ENCODE measurements at places on chromosomes 6 and 20.

- DNase-seq: no peak
Observed at GRCh38 chr20:56636716-56637115, 7.6 kb downstream of the TFAP2C start.

DNA sequence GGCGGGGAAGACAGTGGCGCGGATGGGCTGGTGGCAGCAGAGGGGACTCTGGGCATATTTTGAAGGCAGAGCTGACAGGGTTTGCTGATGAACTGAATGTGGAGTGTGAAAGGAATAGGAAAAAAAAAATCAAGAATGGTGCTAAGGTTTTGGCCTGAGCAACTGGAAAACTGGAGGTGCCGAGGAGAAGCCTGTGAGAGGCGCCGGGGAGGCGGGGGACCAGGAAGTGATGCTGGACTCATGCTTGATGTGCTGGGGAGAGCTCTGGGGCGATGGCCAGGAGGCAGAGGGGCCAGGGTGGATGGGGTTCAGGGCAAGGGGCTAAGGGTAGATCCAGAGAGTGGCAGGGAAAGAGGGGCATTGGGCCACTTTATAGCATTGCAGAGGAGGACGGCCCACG lies 55.8 kb downstream of the SULF2 start:
- no peak for DNase-seq

GRCh38 chr20:37249304-37249703 lies 12.3 kb downstream of the GHRH start:
- no peak for DNase-seq

GRCh38 chr6:53944543-53944942 lies 149.7 kb downstream of the LRRC1 start:
- DNase-seq: no peak

DNA sequence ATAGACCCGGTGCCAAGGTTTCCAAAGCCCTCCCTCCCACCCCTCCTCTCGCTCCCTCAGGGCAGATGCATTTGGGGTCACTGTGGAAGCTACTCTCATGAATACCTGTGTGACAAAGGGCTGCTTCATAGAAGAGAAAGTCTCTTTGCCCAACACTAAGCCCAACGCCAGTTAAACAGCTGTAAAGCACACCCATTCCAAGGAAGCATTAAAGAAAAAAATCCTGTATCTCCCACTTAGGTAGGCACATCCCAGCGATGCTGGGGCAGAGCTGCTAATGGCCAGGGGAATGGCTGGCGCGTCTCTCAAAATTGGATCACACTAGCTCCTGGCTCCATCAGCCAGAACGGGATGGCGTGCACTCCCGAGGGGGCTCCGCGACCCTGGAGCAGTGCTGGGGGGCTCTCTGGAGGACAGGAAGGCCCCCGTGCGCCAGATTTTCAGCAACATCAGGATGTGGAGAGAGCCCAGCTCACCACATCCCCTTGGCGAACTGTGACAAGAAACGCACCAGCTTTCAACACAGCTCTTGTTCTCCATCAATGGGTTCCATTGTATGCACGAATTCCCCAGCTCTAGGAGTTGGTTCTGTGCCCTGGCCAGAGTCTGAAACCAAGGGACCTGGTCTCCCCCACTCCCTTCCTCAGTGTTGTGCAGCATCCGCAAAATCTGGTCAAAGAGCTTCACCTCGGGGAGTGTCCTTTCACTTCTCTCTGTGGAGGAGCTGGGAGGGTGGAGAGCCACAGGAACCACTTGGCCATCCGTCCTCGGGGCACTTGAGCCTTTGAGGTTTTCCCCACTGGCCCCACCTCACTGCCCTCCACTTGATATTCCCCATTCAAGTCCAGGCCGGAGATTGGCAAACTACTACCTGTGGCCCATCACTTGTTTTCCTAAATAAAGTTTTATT lies 74.1 kb downstream of the TFAP2C start:
- DNase-seq: no peak

GRCh38 chr6:118705544-118706491 lies 54.4 kb upstream of the CEP85L start:
- no peak for DNase-seq

DNA sequence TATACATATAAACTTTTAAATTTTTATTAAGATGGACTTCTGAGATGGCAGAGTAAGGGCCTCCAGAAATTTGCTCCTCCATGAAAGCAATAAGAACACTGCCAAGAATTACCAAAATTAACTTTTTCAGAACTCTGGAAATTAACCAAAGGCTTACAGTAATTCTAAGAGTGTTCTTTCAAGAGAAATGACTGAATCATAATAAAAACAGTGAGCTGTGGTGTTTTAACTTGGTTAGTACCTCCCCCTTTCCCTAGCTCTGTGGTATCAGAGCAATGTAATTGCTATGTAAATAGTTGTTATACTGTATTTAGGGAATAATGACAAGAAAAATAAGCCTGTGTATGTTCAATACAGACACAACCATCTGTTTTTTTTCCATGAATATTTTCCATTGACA lies 19.0 kb downstream of the HECA start:
- no peak for DNase-seq

DNA sequence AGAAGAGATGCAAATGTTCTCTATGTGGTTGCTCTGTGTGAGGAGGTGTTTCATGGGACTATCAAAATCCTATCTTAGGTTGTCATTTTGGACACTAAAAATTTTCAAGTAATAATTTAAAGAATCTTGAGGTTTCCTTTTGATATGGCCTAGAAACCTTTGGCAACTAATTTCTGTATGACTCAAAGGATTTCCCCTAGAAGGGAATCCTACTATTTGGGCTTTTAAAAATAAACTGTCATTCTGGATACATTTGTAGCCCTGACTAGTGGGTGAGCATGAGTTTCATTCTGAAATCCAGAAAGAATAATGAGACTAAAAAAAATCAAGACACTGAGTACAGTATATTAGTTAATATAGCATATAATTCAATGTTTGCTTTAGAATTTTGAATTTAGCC lies 25.5 kb upstream of the RAB23 start:
- DNase-seq: no peak

Measured in activated T-cell treated with anti-CD3 and anti-CD28 coated beads for 24 hours (primary cell).